ENCODE measurements at places on chromosomes 7 and 10.

DNA sequence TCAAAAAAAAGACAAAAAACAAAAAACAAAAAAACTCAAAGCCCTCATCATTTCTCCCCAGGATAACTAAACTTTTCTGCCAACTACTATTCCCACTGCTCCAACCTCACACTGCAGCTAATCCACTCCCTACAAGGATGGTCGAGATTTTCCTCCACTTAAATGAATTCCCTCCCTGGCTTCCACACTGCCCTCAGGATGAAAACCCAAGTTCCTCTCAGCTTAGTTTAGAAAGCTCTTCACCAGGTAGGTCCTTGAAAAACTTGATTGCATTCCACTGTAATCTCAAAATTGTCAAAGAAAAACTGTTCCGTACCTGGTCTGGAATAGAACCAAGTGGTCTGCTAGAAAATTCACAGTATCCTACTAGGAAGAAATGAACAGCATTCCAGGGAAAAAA lies 294.3 kb upstream of the KLF14 start:
- DNase-seq = no peak

- DNase-seq = no peak
Observed at GRCh38 chr10:5477948-5478693, 21.2 kb downstream of the CALML5 start.

DNA sequence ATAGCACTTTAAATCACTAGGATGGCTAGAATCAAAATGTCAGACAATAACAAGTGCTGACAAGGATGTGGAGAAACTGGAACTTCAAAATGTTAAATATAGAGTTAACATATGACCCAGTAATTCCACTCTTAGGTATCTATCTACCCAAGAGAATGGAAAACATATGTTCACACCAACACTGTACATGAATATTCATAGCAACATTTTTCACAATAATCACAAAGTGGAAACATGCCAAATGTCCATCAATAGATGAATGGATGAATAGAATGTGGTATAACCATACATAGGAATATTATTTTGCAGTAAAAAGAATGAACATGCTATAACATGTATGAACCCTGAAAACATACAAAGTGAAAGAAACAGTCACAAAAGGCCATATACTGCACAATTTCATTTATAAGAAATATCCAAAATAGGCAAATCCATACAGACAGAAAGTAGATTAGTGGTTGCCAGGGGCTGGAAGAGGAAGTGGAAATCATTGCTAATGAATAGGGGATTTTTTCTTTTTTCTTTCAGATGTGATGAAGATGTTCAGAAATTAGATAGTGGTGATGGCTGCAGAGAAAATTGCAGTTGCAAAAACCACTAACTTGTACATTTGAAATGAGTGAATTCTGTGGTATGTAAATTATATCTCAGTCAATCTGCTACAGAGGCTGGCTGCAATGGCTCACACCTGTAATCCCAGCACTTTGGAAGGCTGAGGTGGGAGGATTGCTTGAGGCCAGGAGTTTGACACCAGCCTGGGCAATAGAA lies 93.0 kb downstream of the CPVL start:
- DNase-seq = no peak

- no peak for DNase-seq
Observed at GRCh38 chr10:71627230-71627939, 92.2 kb downstream of the C10orf105 start.

GRCh38 chr7:69359003-69359700 lies 239.1 kb upstream of the AUTS2 start:
- DNase-seq = no peak

- DNase-seq = peak; percentile 25
Observed at GRCh38 chr7:117401293-117402002, 25.8 kb downstream of the ASZ1 start.

DNA sequence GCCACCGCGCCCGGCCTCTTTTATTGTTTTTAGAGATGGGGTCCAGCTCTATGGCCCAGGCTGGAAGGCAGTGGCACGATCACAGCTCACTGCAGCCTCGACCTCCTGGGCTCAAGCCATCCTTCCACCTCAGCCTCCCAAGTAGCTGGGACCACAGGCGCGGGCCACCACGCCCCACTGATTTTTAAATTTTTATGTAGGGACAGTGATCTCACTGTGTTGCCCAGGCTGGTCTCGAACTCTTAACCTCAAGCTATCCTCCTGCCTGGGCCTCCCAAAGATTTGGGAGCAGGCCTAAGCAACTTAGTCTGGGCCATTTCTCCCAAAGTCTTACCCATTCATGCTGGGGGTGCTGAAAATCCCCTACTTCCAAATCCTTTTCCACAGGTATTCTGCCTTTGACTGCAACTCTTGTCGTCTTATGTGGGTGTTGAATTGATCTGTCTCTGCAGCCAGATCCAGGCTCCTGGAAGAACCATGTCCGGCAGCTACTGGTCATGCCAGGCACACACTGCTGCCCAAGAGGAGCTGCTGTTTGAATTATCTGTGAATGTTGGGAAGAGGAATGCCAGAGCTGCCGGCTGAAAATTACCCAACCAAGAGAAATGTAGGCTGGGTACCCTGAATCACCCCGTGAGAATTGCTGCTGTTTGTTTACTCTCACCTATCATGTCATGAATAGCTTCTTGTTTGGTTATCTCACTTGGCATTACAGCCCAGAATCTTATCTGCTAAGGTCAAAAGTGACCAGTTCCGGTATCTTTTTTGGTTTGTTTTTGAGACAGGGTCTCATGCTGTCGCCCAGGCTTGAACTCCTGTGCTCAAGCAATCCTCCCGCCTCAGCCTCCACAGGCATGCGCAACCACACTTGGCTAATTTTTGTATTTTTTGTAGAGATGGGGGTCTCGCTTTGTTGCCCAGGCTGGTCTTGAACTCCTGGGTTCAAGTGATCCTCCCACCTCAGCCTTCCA lies 1.1 kb downstream of the ZDHHC4 start:
- DNase-seq = peak; percentile 52

GRCh38 chr10:63671317-63671937 lies 150.2 kb downstream of the REEP3 start:
- DNase-seq = no peak

- DNase-seq = peak; percentile 95
Observed at GRCh38 chr10:87761892-87762291, 56.1 kb downstream of the ATAD1 start.

- no peak for DNase-seq
Observed at GRCh38 chr7:149773446-149774236, at the start of gene ZNF467. Gene ZNF467 (minus strand): TSS chr7:149773588. CDS start chr7:149771032, 2,556 bp downstream.

DNA sequence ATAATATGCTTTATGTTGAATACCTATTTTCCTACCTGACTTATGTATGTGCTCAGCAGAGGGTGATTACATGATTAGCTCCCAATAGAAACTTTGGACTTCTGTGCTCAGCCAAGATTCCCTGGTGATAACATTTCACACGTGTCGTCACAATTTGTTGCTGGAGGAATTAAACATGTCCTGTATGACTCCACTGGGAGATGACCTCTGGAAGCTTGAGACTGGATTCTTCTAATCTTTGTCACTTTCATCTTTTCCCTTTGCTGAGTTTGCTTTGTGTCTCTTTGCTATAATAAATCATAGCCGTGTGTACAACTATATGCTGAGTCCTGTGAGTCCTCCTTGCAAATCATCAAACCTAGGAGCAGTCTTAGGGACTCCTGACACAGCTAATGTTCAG lies 120.9 kb upstream of the LRRTM3 start:
- no peak for DNase-seq

- DNase-seq = peak; percentile 62
Observed at GRCh38 chr7:43648473-43649406, 65.8 kb downstream of the STK17A start.

GRCh38 chr10:114087255-114087654 lies 43.6 kb downstream of the ADRB1 start:
- DNase-seq = no peak

- peak; percentile 8 for DNase-seq
Observed at GRCh38 chr10:14880229-14880628, 1.6 kb downstream of the SUV39H2 start.

GRCh38 chr7:130894146-130894908 lies 160.3 kb upstream of the KLF14 start:
- DNase-seq = peak; percentile 55

DNA sequence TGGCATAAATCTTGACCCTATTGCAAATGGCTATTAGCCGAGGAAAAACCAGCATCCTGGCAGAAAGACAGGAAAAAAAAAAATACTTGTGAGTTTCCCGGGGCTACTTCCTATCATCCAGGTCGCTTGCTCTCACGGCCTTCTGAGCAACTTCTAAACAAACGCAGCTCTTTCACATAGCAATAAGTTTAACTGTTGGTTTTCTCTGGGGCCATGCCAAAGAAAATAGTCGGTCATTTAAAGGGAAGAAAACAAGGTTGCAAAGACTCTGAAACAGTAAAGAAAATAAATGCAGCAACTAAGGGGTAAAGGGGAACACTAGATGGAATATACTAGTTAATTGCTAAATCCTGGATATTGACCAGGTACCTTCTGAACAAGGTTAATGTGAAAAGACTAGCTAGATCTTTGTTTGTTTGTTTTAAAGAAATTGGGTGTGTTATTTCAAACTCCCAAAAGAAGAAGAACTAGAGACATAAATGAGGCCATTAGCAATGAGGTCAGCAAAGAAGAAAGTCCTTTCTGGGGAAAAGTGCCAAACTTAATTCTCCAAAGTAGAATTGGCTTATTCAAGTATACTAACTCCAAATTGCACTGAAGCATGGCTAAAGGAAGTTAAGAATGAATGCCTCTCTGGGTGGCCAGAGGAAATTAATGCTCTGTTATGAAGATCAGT lies 54.2 kb downstream of the SLC39A12 start:
- no peak for DNase-seq

GRCh38 chr7:145212050-145212449 lies 376.2 kb upstream of the TPK1 start:
- DNase-seq = no peak

DNA sequence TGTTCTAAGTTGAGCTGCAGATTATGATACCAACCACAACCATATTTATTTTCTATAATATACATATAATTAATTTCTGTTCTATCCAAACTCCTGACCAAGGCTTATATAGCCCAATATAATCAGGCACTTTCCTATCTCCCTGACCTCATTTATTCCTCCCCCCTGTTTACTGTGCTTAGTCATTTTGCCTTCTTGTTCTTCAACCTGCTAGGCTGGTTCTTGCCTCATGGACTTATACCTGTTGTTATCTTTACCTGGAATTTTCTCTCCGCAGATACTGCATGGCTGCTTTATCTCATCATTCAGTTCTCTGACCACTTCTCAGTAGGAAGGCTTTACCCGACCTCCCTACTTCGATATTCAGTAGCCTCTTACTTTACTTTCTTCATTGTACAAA lies 24.9 kb upstream of the FAM3C start:
- peak; percentile 87 for DNase-seq

DNA sequence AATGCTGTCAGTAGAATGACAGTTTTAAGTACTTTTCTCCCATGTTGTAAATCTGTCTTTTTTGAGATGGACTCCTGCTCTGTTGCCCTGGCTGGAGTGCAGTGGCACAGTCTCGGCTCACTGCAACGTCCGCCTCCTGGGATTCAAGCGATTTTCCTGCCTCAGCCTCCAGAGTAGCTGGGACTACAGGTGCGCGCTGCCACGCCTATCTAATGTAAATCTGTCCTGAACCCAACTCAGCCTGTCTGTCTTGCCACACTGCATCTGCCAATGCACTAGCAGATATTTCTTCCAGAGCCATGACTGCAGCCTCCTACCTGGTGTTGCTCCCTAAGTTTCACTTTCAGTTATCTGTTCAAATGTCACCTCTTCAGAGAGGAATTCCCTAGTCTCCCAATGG lies 264.1 kb downstream of the PHF14 start:
- no peak for DNase-seq

DNA sequence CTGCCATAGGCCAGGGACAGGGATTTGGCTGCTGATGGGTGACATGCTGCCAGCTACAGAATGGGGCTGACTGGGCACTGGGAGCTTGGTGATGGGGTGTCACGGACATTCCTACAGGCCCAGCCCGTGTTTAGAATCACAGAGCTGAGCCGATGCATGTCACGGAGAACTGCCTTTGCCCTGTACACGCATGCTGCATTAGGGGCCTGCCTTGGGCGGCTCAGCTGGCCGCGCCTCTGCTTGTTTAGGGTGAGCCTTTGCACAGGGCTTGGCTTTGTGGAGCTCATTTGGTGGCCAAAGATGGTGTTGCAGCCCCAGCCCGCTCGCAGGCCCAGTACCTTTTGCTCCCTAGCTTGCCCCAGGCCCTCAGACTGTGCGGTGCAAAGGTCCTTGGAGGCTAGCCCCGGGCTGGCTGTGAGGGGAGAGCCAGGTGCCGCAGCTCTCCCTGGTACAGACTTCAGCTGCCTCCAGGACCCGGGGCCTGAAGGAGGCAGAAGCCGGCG lies 108.4 kb upstream of the BTBD16 start:
- no peak for DNase-seq

DNA sequence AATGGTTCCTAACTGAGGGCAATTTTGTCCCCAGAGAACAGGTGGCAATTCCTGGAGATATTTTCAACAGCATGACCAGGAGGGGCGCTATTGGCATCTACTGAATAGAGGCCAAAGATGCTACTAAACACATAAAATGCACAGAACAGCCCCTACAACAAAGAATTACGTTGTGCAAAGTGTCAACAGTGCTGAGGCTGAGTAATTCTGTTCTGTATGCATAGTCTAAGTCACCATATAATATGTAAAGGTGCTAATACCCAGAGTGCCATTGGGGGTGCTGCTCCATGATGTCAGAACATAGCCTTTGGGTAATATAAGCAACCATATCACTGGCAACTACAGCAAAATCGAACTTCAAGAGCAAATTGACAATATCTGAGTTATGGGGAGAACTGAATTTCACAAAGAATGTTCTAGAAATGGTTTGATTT lies 213.3 kb upstream of the PHYHIPL start:
- no peak for DNase-seq

- DNase-seq = no peak
Observed at GRCh38 chr10:95566136-95566535, 5.0 kb upstream of the SORBS1 start.

DNA sequence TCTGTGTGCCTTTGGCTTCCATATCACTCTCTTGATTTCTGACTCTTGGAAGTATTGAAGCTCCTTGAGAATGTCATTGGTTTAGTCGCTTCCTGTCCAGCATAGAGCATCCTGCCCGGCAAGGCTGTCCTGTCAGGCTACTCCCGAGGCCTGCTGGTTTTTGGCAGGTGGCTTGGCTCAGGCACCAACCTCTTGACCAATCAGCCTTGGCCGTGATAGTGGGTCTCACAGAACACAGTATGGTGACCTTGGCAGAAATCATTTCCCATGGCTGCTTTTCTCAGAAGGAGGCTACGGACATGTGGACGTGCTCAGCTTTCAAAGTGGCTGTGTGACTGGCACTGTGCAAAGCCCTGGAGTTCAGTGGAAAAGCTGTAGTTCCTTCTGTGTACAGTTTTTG lies 516.9 kb downstream of the REEP3 start:
- no peak for DNase-seq

- DNase-seq = no peak
Observed at GRCh38 chr7:134696261-134696660, 49.6 kb downstream of the BPGM start.

GRCh38 chr7:40583667-40584444 lies 449.1 kb downstream of the SUGCT start:
- DNase-seq = peak; percentile 56

Measured in bronchial epithelial cell (primary cell).